ENCODE measurements at places on chromosomes 1 and 21.

GRCh38 chr1:201883786-201884185, 4.9 kb upstream of the SHISA4 start:
- no peak for DNase-seq

GRCh38 chr1:4596486-4596885, 57.9 kb upstream of the AJAP1 start:
- DNase-seq = no peak

GRCh38 chr1:64535938-64536835, 66.3 kb downstream of the CACHD1 start:
- DNase-seq = no peak

- no peak for DNase-seq
Measured at GRCh38 chr1:197736685-197737084, 38.6 kb downstream of the DENND1B start.

DNA sequence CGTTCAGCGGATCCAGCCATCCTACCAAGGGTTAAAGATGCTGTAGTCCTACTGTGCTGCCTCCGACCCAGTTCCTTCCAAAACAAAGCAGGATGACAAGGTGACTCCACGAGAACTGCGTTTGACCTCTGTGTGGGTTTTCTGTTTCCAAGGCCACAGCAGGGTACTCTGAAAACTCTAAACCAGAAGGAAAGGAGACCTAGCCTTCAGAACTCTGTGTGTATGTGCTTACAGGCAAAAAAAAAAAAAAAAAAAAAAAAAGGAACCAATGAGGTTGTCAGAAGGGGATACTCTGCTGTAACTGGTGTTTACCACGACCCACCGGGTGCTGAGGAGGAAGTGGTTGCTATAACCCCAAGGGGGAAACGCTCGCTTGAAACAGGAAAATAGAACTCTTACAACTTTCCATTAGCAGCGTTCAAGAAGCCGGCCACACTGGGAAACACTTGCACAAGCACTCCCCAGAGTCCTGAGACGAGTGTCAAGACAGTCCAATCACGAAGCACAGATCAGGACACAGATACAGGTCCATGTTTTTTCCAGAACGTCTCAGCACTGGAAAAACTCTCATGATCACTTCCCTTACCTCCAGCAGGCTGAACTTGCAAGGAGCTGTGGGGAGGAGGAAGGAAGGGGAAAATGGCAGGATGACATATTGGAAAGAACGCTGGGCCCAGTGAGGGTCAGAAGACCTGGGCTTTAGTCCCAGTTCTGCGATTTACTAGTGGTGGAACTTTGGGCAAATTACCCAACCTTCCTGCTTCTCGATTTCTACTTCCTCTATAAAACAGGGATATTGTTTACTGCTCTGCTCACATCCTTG, 64.0 kb downstream of the ITPKB start:
- DNase-seq = no peak

GRCh38 chr1:204289280-204289679, 70.4 kb downstream of the PLEKHA6 start:
- DNase-seq = no peak

Data from H9 (cell line).